Transverse colon (tissue), 4 donors: ENCODE measurements at places on chromosomes 3 and 15. TPM values are rescaled to one million over a fixed set of nuclear protein-coding genes. Genes with fewer than 3 reads are reported as not detected.

CIDEC gene
- total RNA-seq = 46.4 TPM

CLEC3B gene
- 70.7 TPM for total RNA-seq

TRIM42 gene
- total RNA-seq = not detected

DNA sequence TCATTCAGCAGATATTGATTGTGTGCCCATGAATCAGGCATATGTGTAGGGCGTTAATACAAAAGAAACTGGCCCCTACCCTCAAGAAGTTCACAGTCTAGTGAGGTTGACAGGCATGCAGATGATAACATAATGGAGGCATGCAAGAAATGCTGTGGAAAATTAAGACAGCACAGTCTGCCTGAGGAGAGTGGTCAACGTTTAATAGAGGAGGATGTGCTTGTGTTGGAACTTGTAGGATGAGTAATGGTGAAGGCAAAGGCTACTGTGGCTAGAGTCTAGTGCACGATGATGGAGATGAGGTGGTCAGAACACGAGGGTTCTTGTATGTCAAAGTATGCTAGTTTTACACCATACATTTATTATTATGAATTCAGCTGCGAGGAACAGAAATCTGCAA, 295.7 kb downstream of the SOX2 start:
- no peaks in the 10 kb centered on the region for H3K36me3 ChIP-seq
- DNase-seq = no peak
- no peaks in the 10 kb centered on the region for H3K27me3 ChIP-seq
- H3K27ac ChIP-seq = no peak overlapping the region
- no peaks in the 10 kb centered on the region for H3K4me1 ChIP-seq

DNA sequence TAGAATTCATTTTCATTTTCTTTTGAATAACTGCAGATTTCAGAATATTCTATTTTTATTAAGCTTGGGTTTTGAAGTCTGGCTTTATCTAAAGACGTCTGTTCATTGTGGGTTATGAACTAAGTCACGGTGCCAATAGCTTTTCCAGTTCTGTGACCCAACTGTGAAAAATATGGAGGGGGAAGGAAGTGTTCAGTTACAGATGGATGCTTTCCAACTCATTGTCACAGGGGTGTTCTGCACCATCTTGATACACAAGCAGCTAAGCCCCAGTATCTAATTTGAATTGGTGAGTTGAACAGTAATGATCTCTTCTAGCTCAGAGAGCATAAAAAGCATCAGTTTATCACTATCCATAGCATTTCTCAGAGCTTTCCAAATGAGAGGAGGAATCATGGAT, 710.6 kb downstream of the EDEM1 start:
- no peaks in the 10 kb centered on the region for H3K36me3 ChIP-seq
- DNase-seq = no peak
- no peak overlapping the region for H3K27ac ChIP-seq
- no peaks in the 10 kb centered on the region for H3K4me1 ChIP-seq
- no peak overlapping the region for H3K4me3 ChIP-seq

DNA sequence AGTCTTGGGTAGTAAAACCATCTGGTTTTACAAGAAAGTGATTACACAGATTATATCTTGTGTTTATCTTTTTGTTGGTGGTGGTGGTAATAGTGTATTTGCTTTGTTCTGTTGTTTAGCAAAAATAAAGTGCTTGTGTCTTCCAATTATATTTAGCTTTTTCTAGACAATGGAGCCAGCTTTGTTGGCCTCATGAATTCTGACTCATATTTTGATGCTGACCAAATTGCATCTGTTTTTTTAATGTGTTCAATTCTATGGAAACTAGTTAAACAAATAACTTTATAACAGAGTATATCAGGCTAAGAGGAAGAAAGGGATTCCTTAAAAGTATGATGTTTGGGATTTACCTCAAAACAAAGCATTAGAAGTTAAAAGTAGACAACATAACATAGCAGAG, 69.3 kb upstream of the BFSP2 start:
- DNase-seq = no peak
- H3K36me3 ChIP-seq = no peaks in the 10 kb centered on the region
- no peak overlapping the region for H3K4me3 ChIP-seq
- H3K27ac ChIP-seq = no peak overlapping the region
- H3K4me1 ChIP-seq = no peaks in the 10 kb centered on the region
- H3K27me3 ChIP-seq = no peaks in the 10 kb centered on the region

SLC6A20 gene
- not detected for total RNA-seq

KCNH8 gene
- total RNA-seq = not detected
